ENCODE measurements at places on chromosomes 16 and 17.

DNA sequence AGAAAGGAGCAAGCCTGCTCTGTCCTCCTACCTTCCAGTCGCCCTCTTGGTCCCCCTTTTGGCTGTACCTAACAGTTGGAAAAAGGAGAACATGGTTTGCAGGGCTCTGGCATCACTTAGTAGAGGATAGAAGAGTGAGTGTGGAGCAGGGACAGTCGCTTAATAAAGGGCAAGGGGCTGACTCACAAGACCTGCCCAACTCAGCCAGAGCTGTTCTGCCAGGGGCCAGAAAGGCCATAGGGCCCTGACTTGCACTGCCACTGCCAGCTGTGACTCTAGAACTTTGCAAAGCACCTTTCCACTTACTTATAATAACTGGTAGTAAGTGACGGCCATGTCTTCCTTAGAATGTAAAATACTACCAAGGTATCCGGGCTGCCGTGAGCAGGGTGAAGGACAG is 13.5 kb downstream of the PRMT7 start:
- no peak for DNase-seq

DNA sequence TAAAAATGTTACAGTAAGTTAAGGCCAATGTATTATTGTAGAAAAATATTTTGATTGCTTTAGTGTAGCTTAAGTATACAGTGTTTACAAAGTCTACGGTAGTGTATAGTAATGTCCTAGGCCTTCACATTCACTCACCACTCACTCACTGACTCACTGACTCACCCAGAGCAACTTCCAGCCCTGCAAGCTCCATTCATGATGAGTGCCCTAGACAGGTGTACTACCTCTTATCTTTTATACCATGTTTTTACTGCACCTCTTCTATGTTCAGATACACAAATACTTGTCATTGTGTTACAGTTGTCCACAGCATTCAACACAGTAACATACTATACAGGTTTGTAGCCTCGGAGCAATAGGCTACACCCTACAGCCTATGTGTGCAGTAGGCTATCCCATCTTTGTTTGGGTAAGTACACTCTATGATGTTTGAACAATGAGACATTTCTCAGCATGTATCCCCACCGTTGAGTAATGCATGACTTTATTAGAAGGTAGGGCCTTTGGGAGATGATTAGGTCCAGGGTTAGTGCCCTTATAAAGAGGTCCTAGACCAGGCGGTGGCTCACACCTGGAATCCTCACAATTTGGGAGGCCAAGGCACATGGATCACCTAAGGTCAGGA is 117.8 kb downstream of the SLC39A11 start:
- no peak for DNase-seq

- DNase-seq: no peak
These were observed 37.9 kb downstream of the NUP88 start for GRCh38 chr17:5381542-5381941.

DNA sequence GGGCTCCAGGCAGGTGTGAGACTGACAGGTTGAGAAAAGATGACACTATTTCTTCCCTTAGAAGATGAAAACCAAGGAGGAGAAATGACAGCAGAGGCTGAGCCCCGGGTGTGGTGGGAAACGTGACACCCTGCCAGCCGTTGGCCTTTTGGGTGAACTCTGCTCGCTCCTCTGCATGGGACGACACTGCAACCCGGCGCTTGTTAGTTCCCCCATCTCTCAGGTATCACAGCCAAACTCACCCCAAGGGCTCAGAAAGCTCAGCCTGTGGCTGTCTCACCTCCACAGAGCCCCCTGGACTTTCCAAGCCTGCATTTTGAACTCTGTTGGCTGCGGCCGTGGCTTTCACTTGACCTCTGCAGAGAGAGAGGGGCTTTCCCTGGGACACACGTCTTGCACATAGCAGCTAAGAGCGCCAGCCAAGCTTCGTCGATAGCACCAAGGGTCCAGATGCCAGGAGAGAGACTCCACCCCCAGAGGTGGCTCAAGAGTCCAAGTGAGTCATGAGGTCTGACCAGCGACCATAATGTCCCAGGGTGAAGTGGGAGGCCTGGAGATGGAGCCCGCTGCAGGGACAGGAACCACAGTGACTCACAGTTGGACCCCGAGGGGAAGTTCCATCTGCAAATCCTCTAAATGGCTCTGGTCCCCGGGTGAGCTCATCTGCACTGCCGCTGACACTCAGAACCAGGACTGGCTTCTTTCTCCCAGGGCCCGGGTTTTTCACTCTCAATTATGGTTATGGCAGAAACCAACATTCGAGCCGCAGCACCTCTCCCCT is 301.9 kb downstream of the SOX9 start:
- DNase-seq: no peak

DNA sequence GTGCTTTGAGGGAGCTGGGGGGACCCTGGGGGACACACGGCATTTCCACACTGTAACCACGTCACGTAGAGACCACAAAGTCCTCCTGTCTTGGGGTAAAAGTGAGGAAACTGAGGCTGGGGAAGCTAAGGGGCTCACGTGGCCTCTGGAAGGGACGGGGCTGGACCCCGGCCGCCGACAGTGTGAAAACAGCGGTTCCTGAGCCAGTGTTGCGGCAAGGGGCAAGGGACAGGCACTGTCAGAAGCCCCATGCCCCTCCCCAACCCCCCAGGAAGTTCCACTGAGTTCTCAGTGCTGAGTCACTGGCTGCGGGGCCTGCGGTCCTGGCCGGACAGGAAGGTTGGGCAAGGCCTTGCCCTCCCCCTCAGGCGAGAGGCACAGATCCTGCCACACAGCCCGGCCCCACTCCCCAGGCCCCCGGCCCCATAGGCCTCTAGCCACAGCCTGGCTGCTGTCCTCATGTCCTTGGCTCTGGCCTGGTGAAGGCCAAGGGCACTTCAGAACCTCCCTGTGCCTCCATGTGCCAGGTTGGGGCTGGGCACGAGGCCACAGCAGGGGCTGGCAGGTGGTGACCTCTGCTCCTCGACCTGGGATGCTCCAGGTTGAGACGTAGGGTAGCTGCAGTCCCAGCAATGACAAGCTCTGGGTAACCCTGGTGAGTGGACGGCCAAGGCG is 5.0 kb upstream of the CCDC57 start:
- DNase-seq: no peak

GRCh38 chr17:17913695-17914332 is 58.4 kb downstream of the TOM1L2 start:
- DNase-seq: peak; percentile 11

DNA sequence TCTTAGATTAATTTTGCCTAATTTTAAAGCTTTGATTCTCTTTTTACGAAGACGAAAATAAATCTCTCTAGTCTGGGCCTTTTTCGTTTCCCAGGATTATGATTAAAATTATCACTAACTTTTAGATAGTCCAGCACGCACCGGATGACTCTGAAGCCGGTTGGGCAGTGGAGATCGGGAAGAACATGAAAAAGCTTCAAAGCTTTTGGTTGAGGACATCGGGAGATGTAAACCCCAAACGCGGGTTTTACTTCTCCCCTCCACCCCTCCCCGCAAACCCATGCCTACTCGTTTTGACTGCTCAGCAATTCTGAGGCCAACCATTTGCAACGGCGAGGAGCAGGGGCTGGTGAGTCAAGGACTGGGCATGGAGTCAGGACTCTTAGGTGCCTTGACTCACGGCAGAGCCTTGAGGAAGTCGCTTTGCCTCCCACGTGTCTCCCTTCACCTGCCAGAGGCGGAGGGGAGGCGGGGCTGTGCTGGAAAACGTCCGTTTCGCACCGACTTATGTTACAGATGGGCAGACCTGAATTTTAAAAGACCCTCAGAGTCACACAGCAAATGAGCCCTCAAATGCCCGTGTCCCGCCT is 989 bp upstream of the DUSP14 start:
- peak; percentile 22 for DNase-seq

DNA sequence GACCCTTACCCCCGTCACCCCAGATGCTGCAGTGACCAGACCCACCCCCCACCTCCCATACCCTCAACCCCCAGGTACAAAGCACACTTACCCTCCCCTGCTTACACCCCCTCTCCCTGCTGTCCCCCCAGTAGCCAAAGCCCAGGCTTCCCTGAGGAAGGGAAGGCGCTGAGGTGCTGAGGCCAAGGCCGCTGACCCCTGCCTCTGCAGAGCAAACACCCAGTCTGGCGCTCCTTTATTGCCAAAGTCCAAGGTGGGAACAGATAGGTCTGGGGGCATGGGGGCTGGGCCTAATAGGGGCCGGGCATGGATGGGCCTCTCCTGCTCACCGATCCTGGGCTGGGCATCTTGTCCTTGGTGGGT is 683 bp downstream of the LCAT start:
- DNase-seq: no peak

DNA sequence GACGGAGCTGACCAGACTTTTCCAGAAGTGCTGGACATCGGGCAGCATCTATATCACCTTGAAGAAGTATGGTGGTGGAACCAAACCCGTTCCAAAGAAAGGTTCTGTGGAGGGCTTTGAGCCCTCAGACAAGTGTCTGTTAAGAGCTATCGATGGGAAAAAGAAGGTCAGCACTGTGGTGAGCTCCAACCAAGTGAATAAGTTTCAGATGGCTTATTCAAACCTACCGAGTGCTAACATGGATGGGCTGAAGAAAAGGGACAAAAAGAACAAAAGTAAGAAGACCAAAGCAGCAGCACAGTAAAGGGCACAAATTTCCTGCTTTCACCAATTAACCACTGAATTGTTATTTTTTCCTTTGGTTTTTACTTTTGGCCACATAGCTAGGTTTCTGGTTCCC is 6.9 kb downstream of the KAT7 start:
- no peak for DNase-seq

DNA sequence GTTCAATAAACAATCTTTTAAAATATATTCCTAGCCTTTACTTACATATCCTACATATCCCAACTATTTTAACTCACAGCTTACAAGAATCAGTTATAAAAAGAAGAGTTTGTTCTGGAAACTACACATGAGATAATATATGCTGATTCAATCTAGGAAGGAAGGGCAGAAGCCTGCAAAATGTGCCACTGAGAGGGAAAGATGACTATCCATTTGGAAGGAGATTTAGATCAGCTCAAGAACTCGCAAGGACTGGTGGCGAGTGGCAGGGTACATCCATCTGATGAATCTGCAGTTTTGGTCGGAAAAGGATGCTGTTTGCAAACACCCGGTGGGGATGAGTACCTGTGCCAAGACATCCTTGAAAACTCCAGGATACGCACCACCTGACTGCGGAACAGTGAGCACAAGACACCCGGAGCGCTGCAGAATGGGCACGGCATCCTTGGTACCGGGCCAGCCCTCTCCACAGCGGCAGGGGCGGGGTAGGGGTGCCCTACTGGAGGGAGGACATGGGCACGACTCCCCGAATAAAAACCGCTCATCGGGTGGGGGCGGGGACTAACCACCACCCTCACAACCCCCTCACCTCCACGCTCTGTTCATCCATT is 723 bp downstream of the TRIM37 start:
- peak; percentile 35 for DNase-seq

GRCh38 chr17:67836205-67836987 is 11.1 kb downstream of the BPTF start:
- no peak for DNase-seq

GRCh38 chr16:84045818-84046470 is 3.3 kb upstream of the SLC38A8 start:
- no peak for DNase-seq

DNA sequence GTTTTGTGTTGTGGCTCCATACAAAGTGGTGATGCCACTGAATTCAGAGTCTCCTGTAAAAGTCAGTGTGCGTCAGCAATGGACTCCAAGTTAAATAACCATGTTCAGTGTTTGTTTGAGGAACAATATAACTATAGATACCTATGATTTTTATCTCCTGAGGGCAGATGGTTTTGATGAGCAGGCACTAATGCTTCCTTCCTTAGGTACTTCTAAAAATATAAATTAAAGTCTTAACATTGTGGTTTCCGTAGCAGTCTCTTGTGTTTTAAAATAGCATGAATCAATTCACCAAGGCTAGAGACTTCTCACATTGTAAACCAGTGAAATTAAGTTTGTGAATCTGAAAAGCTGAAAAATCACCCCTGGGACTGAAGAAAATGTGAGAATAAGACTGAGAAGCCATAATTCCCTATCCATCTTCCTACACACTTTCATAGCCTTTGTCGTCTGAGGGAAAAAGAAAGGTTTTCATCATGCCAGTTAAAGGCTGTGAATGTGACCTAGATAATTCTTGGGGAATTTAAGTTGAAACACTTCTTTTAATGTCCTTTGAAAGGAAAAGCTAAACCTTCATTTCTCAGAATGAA is 1502.9 kb downstream of the CDH11 start:
- no peak for DNase-seq

- no peak for DNase-seq
These were observed 15.0 kb upstream of the C16orf87 start for GRCh38 chr16:46845952-46846351.

- DNase-seq: no peak
These were observed 2.2 kb downstream of the JUP start for GRCh38 chr17:41784207-41784744.

GRCh38 chr17:2435181-2435741 is 34.4 kb upstream of the MNT start:
- DNase-seq: no peak

GRCh38 chr16:28984091-28984490 is 761 bp upstream of the LAT start:
- DNase-seq: no peak

DNA sequence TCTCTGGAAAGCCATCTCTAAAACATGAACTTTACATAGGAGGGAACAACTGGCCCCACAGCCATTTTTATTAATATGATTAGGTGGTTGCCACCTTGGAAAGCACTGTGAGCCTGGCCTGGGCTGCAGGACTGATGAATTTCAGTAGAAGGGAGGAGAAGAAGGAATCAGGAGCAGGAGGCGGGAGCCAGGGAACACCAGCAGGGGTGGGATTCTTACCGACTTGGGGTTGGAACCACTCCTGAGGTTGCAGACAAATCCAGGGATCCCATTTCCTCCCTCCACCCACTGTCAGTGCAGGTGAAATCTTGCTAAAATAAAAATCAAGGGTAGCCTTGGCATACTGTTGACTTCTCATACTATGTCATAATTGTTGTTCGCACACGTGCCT is 16.9 kb upstream of the MAP3K14 start:
- DNase-seq: no peak

DNA sequence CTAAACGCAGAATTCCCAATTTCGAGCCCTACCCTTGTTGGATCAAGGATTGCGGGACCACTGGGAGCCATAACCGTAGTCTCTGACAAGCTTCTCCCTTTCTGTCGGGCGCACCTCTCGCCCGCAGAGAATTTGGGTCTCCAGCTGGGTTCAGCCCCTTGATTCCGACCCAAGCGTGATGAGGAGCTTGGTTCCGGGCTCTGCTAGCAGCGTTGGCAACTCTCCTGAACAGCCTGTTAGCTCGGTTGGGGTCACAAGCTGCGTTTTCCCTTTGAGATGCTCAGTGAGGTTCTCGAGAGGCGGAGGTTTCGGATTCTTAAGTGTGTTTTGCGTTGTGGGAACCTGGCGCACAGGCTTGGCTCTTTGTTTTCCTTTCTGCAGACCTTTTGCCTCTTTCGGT is 655 bp downstream of the ATXN1L start:
- no peak for DNase-seq

- DNase-seq: no peak
These were observed at the start of gene KRTAP2-3 for GRCh38 chr17:41060052-41060604. TSS of gene KRTAP2-3 (minus strand) at chr17:41060114. CDS start at chr17:41060050, 64 bp downstream.

- no peak for DNase-seq
These were observed 300.6 kb downstream of the SOX9 start for GRCh38 chr17:72421128-72422092.

GRCh38 chr17:52079496-52079895 is 79.0 kb downstream of the CA10 start:
- no peak for DNase-seq
